ENCODE measurements at places on chromosomes 1 and 21.
A peak's percentile ranks its signal among the peaks of the same experiment; 100 is the strongest.

DNA sequence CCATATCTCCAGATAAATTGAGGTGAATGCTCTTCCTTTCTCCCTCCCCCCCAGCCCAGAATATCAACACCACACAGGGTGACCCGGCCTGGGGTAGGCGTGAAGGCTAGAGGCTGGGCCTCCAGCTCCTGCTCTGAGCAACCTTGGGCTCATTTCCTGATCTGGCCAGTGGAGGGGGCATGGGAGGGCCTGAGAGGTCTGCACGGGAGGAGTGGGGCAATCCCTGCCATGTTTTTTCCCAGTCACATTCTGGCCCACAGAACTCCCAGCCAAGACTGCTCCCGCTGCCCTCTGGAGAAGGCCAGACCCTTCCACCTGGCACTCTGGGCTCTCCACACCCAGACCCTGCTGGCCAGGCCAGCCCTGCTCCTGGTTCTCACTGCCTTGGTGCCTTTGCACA is 3.9 kb downstream of the CLDN19 start:
- peak; percentile 4 for DNase-seq

- no peak for DNase-seq
Observed at GRCh38 chr21:42621819-42622177, 31.6 kb upstream of the PDE9A start.

- no peak for DNase-seq
Observed at GRCh38 chr1:116762281-116762680, 8.1 kb downstream of the CD2 start.

GRCh38 chr1:206909161-206909882 is 12.1 kb downstream of the IL24 start:
- no peak for DNase-seq

DNA sequence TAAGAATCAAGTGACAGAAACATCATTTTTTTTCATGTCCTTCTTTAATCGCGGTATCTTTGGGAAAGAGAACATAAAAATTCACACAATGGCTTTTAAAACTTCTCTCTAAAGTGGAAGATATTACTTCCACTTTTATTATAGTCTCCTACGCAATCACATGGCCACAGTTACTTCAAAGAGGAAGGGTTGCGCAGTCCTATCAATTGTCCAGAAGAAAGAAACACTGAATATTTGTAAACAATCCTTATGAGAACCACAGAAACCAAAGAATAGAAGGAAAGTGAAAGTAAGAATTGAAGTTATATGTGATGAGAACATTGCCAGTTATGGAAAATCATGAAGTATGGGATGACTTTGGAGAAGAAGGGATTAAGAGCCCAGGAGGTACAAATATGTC is 32.6 kb downstream of the CFH start:
- DNase-seq: no peak

DNA sequence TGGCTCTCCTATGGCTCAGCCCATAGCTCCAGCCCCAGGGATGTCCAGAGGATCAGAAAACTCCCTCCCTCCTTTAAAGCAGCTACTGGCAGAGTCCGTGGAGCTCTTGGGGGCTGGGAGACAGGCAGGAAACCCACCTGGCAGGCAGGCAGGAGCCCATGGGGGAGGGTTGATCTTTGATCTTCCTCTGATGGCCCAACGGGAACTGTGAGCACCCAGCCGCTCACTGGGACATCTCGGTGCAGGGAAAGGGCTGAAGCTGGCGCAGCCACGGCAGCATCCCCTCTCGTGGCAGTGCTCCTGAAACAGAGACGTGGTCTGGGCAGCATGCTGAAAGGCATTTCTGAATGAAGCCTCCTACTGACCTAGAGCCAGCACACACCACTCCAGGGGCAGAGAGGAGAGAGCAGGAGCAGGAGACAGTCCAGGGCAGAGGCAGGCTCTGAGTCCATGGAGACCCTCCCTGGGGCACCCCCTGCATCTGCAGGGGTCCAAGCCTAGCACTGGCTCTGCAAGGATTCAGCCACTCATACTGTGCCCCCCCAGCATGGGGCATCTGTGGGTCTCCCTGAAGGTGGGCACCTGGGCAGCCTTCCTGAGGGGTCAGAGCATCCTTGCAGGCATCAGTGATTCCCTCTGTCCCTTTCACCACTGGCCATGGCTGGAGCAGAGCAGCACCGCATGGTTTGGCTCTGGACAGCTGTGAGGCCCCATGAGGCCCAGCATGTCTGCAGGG is 4.9 kb upstream of the SLX9 start:
- DNase-seq: no peak

- no peak for DNase-seq
Observed at GRCh38 chr21:43736224-43736883, 17.4 kb downstream of the PDXK start.

GRCh38 chr1:3814771-3815561 is 18.7 kb upstream of the LRRC47 start:
- no peak for DNase-seq

DNA sequence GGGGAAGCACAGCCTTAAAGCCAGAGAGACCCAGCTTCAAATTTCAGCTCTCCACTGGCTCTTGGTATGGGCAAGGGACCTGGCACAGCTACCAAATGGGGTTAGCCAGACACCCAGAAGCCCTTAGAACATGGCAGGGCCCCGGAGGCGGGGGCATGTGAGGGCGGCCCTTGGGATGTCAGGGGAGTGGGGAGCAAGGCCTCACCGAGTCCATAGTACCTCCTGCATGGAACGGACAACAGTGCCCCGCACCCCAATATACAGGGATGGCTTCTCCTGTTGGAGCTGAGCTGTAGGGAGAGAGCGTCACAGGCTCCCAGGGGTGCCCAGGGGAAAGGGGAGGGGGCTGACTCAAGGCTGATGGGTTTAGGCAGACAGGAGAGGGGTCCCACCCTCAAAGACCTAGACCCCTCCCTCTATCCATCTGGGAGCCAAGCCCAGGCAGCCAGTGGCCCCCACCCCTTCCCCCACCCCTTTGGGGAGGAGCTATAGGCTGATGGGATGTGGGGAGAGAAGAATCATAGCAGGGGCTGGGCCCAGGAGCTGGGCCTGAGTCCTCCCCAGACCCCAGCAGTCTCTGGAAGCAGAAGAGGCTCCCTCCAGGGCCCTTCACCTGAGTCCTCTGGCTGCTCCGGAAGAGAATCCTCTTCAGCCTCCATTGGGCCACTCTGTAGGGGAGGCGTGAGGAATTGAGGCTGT is 16.5 kb downstream of the SPOCD1 start:
- DNase-seq: no peak

DNA sequence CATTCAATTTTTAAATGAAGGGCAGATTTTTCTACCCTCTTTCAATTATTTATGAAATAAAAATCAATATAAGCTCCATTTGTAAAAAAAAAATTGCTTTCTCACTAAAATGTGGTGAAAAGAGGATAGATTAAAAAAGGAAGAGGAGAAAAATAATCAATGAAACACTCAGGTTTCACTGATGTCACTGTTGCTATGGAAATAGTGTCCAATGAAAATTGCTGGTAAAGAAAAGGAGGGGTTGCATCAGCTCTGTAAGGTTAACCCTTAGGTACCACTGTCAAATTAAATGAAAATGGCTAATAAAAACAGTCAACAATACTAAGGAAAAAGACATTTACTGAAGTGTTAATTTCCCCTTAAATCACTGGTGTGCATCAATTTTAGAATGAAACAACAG is 91.6 kb upstream of the TTC39A start:
- no peak for DNase-seq

GRCh38 chr1:228361314-228362140 is 45.1 kb downstream of the TRIM11 start:
- DNase-seq: no peak
